ENCODE measurements at places on chromosomes 1 and 21. TPM values are rescaled to one million over a fixed set of nuclear protein-coding genes. Genes with fewer than 3 reads are reported as not detected.

Gene GBP3
- total RNA-seq: 20.1 TPM

Gene MTMR11
- total RNA-seq: 23.8 TPM

Gene RIPPLY3
- not detected for total RNA-seq

Gene C8A
- not detected for total RNA-seq

Gene PLXNA2
- 69.7 TPM for total RNA-seq

Gene TINAGL1
- total RNA-seq: 2.7 TPM

Gene ARMH1
- total RNA-seq: 0.96 TPM

DNA sequence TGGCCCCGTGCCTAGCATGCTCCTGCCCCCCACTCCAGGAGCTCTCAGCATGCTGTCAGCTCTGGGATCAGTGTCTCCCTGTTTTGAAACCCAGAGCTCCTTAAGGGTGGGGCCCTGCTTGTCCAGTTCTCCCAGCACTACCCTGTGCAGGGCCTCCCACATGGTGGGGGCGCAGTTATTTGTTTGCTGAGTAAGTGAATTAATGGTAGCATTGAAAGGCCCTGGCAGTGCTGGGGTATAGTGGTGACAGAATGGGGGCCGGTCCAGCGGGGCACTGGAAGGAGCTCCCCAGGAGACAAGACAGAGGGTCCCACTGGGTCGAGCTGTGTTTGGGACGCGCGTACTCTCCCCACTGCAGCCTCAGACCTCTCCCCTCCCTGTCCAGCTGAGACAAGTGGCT, 99.9 kb downstream of the NPHP4 start:
- H3K4me1 ChIP-seq: peaks cover 4% of the 10 kb centered on the region
- DNase-seq: no peak
- no peak overlapping the region for H3K4me3 ChIP-seq
- no peaks in the 10 kb centered on the region for H3K27me3 ChIP-seq

DNA sequence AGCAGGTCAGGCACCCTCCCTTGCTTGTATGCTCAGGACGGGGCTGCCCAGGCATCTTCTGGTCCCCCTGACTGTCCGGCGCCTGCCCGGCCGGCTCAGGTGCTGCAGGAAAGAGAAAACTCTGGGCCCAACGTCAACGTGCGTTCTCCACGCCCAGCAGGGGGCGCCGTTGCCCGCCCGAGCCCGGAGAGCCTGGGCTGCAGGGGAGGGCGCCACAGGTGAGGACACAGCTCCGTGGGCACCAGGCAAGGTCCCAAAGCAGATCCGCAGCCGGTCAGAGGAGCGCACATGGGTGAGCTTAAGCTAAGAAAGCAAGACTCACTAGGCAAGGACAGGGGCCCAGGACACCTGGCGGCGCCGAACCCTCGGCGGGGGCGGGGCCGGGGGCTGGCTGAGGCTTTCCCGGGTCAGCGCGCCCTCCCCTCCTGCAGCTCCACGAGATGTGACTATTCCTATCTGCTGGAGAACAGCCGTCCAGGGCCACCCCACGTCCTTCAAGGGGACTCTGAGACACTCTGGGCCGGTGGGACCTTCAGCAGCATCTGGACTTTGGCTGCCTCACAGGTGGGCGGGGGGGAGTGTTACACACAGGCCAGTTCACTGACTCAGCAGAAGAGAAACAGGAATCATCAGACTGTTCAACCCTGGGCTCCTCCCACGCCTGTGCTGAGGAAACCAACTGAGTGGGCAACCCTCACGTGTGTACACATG, 29.3 kb downstream of the KRTAP10-1 start:
- no peak overlapping the region for H3K4me3 ChIP-seq
- no peaks in the 10 kb centered on the region for H3K36me3 ChIP-seq
- peaks cover 6% of the 10 kb centered on the region for H3K4me1 ChIP-seq
- no peak overlapping the region for H3K27ac ChIP-seq

DNA sequence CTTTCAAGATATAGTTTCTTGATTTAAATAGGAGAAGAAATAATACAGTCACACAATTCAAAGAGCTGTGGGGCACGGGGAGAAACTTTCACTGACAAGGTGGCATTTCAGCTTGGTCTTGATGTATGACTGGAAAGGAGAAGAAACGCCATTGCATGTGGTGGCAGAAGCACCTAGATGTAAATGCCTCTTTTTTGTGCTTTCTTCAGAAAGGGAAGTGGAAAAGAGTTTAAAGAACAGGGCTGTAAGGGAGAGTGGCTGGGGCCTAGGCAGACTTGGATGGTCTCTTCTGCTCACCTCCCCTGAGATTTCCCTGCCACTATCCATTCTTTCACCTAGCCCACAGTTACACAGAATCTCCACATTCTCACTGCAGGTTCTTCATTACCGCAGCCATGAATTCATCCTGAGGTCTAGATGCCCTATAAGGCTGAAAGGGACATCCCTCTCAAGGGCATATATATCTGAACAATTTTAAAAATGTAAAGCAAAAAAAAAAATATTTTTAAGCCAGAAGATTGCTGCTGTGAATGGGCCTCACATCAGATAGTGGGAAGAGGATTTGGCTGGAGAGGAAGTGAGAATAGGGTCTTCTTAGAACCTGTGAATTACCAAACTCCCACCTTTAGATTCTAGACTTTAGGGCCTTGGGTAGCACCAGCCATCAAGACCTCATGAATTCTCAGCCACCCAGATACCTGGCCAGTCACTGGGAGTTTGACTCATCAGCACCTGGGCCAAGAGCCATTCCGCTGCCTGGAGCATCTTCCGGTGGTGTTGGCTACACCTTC, 23.4 kb downstream of the CACNA1E start:
- peaks cover 13% of the 10 kb centered on the region for H3K27me3 ChIP-seq
- DNase-seq: peak; percentile 30
- no peaks in the 10 kb centered on the region for H3K4me1 ChIP-seq
- H3K36me3 ChIP-seq: no peaks in the 10 kb centered on the region

DNA sequence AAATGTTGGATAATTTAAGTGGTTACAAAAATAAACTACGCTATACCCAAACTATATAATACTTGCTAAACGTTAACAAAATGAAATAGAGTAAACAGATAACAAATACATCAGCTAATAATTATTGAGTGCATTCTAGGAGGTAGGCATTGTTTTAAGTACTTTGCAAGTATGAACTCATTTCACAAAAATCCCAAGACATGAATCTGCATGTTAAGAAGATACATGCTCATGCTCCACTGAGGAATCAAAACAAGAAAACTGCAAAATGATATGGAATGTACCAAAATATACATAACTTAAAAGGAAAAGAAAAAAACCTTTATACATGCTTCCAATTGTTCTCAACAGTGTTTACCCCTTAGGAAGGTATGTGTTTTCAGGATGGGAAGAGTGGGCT, 2.5 kb downstream of the FRRS1 start:
- H3K27ac ChIP-seq: peak overlapping the region; percentile 8
- no peaks in the 10 kb centered on the region for H3K36me3 ChIP-seq
- H3K4me1 ChIP-seq: peaks cover 25% of the 10 kb centered on the region
- no peak overlapping the region for H3K4me3 ChIP-seq
- no peaks in the 10 kb centered on the region for H3K27me3 ChIP-seq

DNA sequence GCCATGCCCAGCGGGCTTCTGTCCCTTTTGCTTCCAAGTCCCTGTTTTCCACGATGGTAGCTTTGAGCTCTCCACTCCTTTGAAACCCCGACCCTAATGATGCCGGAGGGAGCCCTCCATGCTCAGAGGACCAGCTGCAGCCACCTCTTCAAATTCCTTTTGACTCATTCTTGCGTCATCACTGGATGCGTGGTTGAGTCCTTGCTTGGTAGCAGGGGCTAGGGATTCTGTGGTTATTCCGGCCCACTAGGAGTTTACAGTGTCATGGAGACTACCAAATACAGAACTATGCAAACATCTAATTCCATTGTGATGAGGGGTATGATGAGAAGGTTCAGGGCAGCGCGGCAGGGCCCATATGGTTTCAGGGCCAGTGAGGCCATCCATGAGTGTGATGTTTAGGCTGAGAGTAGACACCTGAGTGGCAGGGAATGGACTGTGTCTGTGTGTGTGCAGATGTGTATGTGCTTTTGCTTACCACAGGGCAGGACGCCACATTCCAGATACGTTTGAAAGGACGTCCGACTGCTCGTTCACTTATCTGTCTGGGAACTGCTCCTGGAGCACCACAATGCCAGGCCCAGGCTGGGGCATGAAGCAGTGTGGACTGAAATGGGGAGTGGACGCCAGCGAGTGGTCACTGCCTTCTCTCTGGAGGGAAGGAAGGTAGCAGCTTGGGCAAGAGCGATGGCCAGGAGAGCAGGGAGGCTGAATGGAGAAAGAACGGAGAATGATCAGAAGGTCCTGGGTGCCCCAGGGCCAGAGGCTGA, 30.4 kb upstream of the ZBTB21 start:
- H3K36me3 ChIP-seq: no peaks in the 10 kb centered on the region
- H3K4me3 ChIP-seq: no peak overlapping the region
- H3K27me3 ChIP-seq: no peaks in the 10 kb centered on the region

DNA sequence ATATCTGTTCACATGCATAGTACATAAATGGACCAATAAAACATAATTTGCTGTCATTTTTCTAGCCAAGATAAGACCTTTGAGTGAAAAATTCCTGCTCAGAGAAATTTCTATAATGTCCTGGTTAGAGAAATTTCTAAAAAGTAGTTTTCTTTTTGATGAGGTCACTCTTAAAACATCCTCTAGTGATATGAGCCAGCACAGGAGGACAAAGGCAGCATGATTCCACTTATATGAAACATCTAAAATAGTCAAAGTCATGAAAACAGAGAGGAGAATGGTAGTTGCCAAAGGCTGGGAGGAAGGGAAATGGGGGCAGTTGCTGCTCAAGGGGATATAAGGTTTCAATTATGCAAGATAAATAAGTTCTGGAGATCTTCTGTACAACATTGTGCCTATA, 239.4 kb downstream of the BACH1 start:
- no peaks in the 10 kb centered on the region for H3K27me3 ChIP-seq
- no peak overlapping the region for H3K27ac ChIP-seq
- H3K4me1 ChIP-seq: no peaks in the 10 kb centered on the region
- no peak for DNase-seq
- H3K4me3 ChIP-seq: no peak overlapping the region

DNA sequence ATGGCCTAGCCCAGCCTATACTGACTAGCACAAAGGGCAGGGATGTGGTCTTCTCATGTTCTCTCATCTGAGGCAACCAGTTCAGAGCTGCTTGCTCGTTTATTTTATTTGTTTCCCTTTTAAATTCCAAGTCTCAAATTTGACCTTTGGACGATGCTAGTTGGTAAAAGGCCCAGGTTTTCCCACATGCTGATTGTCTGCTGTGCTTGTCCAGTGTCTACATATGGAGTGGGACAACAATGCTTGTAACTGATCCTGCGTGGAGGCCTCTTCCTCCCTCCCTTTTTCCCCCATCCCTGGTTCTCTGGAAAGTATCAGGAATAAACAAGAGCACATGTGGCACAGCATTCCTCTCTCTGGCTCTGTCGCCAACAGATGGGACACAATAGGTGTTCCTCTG, 34.0 kb upstream of the BEND5 start:
- H3K4me3 ChIP-seq: no peak overlapping the region
- peaks cover 6% of the 10 kb centered on the region for H3K4me1 ChIP-seq
- DNase-seq: no peak
- H3K36me3 ChIP-seq: no peaks in the 10 kb centered on the region

DNA sequence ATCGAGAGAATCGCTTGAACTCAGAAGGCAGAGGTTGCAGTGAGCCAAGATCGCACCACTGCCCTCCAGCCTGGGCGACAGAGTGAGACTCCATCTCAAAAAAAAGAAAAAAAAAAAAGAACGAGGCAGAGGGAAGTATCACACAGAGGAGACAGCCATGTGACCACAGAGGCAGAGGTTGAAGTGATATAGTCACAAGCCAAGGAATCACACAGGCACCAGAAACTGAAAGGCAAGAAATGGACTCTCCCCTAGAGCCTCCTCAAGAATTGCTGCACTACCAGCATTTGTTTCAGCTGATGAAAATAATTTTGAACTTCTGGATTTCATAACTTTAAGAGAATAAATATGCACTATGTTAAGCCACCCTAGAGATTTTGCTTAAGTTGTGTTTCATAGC, 459.6 kb downstream of the PTPRC start:
- no peak overlapping the region for H3K27ac ChIP-seq
- no peak overlapping the region for H3K4me3 ChIP-seq
- no peaks in the 10 kb centered on the region for H3K36me3 ChIP-seq
- H3K4me1 ChIP-seq: no peaks in the 10 kb centered on the region

DNA sequence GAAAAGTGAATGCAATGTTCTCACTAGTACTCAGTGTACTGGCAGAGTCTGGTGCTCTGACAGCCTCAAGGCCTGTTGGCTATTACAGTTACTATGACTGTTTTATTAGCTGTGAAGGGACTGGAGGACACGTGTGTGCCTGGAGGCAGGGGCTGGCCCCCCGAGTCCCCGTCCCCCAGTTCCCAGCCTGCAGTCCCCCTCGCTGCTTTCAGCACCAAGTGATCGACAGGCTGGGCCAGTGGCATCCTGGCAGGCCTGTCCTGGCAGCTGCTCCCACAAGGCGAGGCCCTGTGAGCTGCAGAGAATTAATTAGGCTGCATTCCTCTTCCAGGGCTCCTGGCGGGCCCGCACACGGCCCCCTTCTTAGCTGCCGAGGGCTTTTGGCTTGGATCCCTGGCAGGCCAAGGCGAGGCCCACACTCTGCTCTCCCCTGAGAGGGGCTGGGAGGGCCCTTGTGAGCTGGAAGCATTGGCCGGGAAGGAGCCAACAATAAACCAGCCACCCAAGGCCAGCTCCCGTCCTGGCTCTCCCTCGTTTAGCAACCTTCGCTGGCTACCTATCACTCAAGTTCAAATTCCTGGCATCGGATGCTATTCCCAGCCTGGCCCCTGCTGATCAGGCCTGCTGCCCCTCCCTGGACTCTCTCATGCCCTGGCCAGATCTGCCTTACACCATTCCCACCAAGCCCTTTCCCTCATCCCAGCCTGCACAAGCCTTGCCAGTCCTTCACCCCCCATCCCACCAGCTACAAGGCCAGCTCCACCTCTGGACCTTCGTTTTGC, 9.8 kb downstream of the EDN2 start:
- no peaks in the 10 kb centered on the region for H3K27me3 ChIP-seq
- no peak for DNase-seq
- H3K36me3 ChIP-seq: no peaks in the 10 kb centered on the region

DNA sequence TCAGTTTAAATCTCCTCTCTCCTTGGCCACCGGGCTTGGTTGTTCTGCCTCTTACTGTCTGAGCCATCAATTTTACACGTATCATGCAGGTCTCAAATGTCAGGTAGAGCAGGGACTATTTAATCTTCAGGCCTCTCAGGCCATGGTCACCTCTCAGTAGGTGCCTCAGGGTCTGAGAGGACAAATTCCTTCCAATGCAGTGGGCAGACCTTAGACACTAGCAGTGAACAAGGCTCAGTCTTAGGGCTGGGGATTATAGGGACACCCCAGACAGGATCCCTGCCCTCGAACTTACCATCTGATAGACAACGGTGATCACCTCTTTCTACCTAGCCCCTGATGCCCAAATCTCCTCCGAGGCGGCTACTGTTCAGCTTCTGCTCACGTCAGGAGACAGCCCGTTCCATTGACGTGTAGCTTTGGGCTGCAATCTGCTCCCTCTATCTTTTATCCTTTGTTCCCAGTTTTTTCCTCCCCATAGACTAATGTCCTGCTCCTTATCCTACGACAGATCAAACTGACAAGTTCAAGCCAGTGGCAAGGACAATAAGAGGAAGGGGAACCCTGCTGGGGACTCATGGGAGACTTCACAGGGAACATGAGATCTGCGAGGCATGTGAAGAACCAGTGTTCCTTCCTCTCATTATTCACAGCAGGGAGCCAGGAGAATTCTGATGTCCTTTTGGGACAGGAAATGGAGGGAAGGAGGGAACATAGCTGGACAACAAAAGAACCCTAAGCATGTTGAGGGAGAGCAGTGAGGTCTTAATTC, 1.4 kb upstream of the MYOG start:
- H3K27me3 ChIP-seq: peaks cover 14% of the 10 kb centered on the region
- no peak for DNase-seq
- no peaks in the 10 kb centered on the region for H3K36me3 ChIP-seq
- no peak overlapping the region for H3K27ac ChIP-seq

- DNase-seq: peak; percentile 6
- no peak overlapping the region for H3K27ac ChIP-seq
- H3K36me3 ChIP-seq: no peaks in the 10 kb centered on the region
- H3K27me3 ChIP-seq: no peaks in the 10 kb centered on the region
- peaks cover 18% of the 10 kb centered on the region for H3K4me1 ChIP-seq
Measured at GRCh38 chr21:42515708-42516502, 2.3 kb downstream of the SLC37A1 start.
